Stimulated activated CD8-positive, alpha-beta memory T cell treated with anti-CD3 and anti-CD28 coated beads, Interleukin-4, amount 100 ng/mL, for 48 hours (primary cell): ENCODE measurements at places on chromosomes 11 and 22.

DNA sequence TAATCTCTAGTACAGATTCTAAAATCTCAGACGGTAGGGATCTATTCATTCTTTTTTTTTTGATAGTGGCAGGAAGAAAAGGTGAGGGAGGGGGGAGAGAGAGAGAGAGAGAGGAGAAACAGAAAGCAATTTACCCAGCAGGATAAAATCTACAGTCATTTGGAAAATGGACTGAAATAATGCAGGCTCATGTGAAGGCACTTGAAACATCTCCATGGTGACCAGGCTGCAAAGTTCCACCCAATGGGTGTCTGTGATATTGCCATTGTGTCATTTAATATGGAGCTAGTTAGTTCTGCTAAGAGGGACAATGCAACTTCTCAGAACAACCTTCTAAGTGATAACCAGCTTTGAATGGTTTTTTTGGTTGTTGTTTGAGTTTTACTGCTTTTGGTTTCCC is 165.2 kb upstream of the RAG2 start:
- DNase-seq, result no peak

- DNase-seq, result no peak
Measured at GRCh38 chr22:39871008-39871798, 22.4 kb downstream of the ENTHD1 start.

GRCh38 chr22:27372364-27372763 is 429.2 kb downstream of the MN1 start:
- DNase-seq, result no peak

- DNase-seq, result no peak
Measured at GRCh38 chr11:130890039-130890745, 26.1 kb downstream of the SNX19 start.

DNA sequence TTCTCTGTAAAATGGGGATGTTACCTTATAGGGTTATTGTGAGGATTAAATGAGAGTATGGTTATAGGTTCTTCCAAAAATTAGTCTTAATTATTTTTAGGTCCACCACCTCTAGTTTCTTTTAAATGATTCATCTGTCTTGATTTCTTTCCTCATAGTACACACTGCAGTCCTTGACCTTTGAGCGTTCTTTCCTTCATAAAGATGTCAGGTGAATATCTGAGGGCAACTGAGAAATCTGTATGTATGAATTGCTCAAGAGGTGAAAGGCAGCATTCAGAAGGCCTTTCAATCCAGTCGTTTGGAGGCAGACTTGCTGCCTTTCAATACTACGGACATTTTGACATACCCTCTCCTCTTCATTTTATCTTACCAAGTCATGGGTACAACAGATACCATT is 380.7 kb downstream of the INSC start:
- no peak for DNase-seq

DNA sequence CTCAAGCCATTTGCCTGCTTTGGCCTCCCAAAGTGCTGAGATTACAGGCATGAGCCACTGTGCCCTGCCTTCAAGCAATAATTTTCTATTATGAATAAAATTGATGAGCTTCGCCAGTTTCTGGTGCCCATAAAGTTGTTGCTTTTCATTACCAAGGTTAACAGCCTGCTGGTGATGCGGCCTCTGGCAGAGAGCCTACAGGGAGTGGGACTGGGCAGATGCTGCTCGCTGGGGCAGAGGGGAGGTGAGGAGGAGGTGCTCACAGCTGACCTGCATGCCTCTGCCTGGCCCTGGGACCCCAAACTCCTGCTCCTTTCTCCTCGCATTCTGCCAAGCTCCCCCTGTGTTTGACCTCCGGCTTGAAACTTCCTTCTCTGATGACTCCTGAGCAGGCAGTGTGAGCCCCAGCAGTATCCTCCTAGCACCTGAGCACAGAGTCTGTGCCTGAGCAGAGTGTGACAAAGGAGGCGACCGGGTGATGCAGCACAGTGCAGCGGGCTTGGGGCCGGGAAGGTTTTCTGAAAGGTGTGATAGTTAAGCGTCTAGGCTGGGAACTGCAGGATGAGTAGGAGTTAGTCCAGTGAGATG is 56.1 kb upstream of the B3GAT1 start:
- DNase-seq, result no peak

DNA sequence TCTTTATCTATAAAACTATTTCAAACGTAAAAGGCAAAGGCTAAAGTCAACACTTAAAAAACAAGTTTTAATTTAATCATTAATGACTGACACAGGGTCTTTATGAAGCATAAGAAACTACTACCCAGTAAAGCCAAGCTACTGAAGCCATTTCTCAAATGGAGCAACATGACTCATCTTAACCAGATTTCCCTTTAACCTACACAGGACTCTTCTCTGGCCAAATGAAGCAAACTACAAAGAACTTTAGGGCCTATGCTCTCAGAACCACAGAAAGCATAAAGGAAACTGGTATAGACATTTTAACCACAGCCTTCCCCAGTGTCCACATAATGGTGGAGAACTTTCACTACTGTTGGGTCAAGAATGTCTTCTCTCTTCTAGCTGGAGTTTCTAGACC is 34.7 kb downstream of the ALG9 start:
- no peak for DNase-seq

DNA sequence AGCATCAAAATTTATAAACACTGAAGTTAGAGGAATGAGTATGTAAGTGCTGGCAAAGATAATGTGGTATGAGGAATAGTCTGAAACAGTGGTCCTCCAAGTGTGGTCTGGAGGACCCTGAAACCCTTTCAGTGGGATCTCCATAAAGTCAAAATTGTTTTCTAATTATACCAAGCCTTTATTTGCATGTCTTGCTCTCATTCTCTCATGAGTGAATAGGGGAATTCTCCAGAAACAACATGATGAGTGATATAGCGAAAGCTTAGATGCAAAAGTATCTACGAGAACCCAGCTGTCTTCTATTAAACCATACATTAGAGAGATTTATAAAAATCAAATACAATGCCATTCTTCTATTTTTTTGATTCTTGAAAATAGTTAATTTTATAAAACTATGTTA is 145.0 kb upstream of the RAG2 start:
- DNase-seq, result no peak

DNA sequence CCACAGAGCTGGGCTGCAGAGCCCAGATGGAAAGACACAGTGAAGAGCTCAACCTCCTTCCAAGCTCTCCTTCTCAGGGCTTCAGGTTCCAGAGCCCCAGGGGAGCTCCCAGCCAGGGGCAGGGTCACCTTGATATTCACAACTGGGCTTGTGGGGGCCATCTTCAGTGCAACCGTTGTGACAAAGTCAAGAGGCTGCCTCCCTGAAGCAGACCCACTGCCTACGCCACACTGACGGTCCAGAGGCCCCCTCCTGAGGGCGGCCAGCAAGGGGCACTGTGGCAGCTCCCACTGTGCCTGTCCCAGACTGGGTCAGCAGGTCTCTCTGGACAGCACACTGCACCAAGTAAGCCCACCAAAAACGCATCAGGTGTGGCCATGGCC is 84.1 kb downstream of the DGCR2 start:
- no peak for DNase-seq

- DNase-seq, result no peak
Measured at GRCh38 chr11:57622263-57622662, 24.8 kb downstream of the SERPING1 start.

GRCh38 chr11:25535467-25536272 is 796.3 kb upstream of the ANO3 start:
- DNase-seq, result no peak

DNA sequence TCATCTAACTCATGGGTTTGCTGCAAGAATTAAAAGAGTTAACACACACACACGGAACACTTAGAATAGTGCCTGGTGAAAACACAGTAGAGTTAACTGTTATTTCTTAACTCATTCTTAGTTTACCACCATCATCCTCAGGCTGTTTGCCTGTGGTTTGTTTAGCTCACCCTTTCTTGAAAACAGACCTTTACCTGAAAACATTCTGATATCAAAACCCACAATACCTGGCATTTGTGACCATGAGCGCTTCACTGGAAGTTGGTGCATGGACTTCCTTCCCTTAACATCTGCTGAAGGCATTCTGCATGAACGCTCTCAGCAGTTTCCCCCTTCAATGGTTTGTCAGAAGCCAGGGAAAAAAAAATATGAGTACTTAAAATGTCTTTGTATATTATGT is 256.0 kb downstream of the ETS1 start:
- DNase-seq, result no peak

GRCh38 chr11:8265681-8266241 is 2.1 kb upstream of the LMO1 start:
- DNase-seq, result no peak

GRCh38 chr11:98137437-98137836 is 883.3 kb upstream of the CNTN5 start:
- DNase-seq, result no peak

DNA sequence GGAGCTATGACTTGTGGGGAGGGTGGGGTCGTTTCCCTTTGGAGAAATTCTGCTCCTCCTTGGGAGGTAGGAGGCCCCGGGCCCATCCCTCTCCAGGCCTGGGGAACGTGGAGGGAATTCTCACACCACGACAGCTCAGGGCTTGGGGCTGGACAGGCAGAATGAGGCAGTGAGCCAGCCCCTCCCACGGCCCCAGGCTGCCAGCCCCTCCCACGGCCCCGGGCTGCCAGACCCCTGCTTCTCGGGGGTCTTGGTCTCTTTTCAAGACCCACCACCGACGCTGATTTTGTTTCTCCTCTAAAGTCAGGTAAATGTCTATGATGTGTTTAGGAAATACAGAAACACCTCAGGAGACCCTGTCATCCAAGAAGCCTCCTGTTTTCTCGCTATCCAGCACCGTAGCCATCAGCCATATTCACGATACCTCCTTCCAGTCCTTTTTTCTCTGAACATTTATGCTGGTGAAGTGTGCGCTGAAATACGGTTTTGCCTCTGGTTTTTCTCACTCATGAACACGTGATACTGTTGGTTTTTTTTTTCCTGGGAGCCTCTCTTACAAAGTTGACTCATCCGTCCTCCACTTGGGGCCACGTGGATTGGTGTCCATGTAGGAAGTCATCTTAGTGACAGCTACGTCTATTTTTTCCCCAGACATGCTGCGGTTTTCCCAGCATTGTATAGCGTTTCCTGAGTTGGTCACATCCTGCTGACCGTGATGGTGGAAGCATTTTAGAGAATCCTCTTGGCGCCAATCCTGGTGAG is 1219.6 kb downstream of the BRD1 start:
- no peak for DNase-seq

DNA sequence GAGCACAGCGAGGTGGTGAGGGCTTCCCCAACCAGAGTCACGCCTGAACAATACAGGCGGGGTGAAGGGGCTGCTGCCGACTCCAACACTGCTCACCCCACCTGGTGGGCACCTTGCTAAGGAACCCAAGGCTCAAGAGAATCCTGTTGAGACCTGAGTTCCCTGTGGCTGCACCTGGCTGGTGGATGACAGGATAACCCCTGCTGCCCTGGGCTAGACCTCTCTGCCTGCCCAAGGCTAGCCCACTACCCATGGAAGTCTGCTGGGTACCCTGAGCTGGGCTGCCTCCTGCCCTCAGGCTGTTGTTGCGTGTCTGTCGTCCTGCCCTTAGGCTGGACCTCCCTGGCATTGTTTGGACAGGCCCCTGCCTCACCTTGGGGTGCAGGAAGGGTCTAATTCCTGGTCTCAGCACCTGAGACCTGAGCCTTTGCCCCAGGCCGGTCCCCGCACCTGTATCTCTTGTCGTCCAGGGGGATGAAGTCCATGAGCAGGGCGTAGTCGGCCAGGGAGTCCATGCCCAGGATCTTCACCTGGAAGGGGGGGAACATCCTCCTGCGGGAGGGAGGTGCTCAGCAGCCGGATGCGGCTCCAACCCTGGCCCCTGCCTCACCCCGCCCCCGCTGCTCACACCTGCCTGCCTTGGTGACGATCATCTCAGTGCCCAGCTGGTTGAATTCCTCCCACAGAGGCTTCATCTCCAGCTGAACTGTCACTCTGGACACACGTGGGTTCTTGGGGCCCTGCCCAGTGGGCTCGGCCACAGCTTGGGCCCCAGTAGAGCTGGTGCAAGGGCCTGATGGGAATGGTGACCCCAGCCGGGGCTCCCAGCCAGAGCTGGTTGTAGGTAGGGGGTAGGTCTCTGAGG is 4.9 kb upstream of the NUDT8 start:
- no peak for DNase-seq

DNA sequence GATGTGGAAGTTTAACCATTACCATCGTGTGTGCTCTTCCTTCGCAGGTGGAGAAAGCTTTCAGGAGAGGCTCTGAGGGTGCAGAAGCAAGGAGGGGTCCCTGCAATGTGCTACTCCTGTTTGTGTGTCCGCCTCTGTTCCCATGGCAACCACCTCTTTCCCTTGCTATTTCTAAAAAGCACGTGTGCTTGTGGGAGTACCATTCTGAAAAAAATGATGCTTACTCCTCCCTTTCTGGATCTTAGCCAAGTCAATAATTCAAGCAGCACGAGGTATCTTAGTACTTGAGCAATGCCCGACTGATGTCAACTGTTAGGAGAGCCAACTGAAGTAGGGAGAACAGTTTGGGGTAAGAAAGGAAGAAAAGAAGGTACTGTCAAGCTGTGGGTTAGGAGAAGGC is 628.7 kb downstream of the NTM start:
- no peak for DNase-seq

GRCh38 chr22:49514211-49514610 is 313.5 kb downstream of the BRD1 start:
- DNase-seq, result no peak

DNA sequence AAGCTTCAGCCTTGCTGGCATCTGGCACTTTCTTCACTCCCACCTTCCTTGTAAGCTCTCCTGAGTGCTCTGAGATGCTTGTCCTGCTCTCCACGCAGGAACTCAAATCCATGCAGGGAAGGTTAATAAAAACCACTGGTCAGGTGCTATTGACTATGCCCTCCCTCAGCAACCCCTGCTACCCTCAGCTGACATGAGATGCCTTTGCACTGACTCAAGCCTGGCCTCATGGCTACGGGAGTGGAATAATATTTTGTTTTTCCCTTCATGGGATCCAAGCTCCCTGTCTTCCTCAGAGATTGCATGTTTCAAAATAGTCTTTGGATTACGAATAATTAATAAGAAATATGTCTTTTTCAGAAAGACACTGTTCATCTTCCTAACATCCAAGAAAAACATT is 31.7 kb upstream of the ABCC8 start:
- no peak for DNase-seq

GRCh38 chr11:125376117-125376516 is 119.9 kb downstream of the FEZ1 start:
- no peak for DNase-seq

- no peak for DNase-seq
Measured at GRCh38 chr11:35427071-35427470, 7.7 kb upstream of the SLC1A2 start.

- no peak for DNase-seq
Measured at GRCh38 chr11:48007677-48008076, 27.3 kb downstream of the PTPRJ start.

GRCh38 chr11:57514538-57515331 is 767 bp downstream of the SLC43A1 start:
- DNase-seq, result peak; percentile 73

DNA sequence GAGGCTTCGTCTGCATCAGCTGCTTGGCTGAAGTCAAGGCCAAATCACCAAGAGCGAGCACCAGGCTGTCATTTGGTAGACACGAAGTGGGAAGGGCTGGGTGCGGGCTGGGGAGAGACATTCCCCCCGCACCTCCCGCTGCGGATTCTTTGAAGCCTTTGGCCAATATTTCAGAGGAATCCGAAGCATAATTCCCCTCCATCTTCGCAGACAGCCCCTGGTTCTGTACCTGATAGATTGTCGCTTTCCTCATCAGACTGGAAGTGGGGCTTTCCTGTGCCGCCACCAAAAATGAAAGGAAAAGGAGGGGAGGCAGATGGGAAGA is 15.3 kb downstream of the BLID start:
- DNase-seq, result no peak
